ENCODE measurements at places on chromosomes 7 and 10.
A peak's percentile ranks its signal among the peaks of the same experiment; 100 is the strongest.

DNA sequence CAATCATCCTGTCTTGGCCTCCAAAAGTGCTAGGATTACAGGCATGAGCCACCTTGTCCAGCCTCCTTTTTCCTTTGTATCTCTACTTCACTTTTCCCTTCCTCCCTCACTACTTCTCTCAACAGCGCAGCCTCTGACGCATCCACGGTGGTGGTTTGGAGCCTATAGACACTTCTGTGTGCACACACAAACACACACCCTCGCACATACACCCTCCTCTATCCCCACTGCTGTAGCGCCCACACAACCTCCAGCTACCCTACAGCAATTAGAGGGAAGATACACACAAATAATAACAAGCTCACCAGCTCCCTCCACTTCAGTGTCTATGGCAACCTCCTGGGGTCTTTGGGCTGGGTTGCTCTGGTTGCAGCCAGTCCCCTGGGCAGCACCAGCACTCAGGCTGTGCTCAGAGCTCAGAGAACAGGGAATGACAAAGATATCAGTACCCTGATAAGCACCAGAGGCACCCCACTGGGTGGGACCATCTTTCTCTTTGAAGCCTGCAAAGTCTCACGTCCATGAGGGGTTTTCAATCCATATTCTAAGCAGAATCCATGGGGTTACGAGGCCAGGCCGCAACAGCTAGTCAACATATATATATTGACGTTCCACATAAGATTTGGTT is 3.3 kb upstream of the CAMK2G start:
- DNase-seq, result no peak

GRCh38 chr7:156998988-156999957 is 11.2 kb downstream of the MNX1 start:
- DNase-seq, result no peak

DNA sequence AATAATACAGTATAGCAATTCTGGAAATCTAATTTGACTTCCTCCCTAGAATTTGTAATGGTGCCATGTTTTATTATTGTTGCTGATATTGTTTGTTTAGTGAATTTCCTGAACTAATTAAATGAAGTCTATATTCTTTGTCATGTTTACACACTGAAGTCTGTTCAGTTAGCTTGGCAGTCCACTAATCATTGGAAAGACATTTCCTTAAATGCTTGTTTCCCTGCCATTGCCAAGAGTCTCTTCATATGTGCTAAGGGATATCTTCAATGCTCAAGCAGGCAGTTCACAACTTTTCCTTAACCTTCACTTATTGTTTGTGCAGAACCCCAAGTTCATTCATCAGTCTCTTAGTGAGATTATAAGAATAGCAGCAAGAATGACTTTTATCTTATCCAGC is 755.3 kb downstream of the INHBA start:
- DNase-seq, result no peak

DNA sequence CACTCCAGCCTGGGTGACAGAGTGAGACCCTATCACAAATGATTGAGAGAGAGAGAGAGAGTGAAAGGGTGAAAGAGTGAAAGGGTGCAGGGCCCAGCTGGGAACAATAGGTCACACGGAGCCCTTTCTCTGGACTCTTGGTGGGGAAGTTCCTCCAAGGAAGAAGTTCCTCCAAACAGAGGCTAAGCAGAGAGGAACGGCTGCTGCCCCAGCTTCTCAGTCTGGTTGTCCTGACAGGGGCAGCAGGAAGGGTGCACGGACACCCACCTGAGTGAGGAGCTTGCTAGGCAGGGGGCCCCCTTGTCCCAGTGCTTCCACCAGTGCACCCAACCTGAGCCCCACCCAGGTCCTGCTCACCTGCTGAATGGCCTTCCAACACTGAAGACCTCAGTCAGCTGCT is 38.8 kb upstream of the MYL10 start:
- DNase-seq, result no peak

- no peak for DNase-seq
These were observed 123.0 kb upstream of the SFMBT2 start for GRCh38 chr10:7533657-7534479.

- no peak for DNase-seq
These were observed 176.4 kb upstream of the SMIM30 start for GRCh38 chr7:113294750-113295149.

GRCh38 chr10:116408719-116409118 is 18.9 kb upstream of the PNLIPRP3 start:
- no peak for DNase-seq

DNA sequence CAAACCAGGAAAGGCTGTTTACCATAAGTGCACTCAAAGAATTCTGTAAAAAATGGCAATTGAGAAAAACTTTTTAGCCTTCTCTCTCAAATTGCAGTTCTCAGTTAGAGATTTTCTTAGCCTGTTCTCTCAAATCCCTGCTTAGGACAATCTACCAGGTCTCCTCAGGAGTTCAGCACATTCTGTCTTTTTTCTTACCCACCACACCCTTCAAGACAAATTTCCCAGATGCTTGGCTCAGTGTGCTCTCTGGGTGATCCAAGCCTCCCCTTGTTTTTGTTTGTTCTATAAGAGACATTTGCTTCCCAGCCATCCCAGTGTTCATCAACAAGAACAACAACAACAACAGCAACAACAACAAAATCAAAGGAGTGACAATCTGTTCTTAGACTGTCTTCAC is 87.3 kb downstream of the MACC1 start:
- DNase-seq, result no peak

DNA sequence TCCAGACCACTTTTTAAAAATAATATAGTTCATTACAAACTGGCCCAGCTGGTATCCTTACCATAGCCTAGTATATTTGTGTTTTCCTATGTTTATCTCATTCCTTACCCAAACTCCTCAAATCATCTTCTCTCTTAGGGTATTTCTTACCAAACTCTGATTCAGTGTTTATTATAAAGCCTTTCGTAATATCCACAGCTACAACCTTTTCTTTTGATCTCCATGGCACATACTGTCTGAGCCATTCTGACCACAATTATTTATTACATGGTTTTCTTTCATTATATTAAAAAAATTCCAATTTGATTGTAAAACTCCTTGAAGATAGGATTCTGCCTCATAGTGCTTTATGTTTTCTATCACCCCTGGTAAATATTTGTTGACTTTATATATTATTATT is 94.2 kb downstream of the LRMDA start:
- no peak for DNase-seq

DNA sequence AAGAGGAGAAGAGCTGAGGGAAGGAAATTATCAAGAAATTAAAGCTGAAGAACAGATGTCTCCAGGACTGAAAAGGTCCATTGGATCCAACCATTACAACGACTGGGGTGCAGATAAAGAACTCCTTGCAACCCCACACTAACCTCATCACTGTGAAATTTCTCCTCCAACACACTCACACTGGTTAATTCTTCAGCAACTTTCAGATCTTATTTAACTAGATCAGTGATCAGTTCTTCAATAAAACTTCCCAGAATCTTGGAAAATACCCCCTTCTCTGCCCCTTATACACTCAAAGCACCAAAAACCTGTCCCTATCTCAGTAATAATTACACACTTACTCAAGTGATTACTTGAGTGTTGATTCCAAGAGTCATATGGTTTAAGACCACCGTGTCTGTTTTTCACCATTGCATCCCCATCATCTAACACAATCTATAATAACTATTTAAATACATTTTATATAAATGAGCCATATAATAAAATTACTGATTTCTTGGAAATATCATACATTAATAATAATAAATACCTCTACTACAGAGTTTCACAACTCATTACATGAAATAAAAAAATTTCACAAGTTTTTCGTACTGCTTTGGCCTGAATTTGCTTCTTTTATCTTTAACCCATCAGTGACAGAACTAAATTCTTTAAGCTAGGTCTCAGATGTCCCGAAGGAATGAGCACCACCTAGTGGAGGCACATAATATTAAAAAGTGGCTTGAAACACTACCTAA is 123.7 kb downstream of the MPP7 start:
- peak; percentile 75 for DNase-seq

DNA sequence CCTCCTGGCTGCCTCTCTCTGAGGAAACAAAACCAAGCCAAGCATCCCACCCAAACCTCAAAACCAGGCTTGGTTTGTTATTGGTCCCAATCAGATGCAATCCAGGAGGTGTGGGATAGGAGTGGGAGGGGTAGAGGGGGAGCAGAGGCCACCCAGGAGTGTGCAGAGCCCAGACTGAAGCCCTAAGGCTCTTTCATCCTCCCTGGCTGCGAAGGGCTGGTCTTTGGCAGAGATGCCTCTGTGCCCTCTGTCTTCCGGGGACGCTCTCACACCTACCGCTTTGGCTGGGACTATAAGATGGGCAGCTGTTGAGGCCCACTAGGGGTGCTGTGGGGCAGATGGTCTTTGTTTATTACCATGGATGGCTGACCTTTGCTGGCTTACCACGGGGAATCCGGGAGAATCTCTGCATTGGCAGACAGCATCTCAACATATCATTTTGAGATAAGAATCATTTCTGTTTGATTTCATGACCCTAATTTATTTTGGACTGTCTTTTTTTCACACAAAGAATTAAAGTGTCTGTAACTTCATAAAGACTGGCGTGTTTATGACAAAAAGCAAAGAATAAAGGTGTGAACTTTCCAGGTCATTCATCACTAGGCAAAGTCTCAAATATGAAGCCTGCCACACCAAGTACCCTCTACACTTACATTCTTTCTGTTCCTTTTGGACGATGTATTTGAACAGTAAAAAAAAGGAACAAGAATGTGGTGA is 6.5 kb upstream of the DENND2A start:
- peak; percentile 38 for DNase-seq

DNA sequence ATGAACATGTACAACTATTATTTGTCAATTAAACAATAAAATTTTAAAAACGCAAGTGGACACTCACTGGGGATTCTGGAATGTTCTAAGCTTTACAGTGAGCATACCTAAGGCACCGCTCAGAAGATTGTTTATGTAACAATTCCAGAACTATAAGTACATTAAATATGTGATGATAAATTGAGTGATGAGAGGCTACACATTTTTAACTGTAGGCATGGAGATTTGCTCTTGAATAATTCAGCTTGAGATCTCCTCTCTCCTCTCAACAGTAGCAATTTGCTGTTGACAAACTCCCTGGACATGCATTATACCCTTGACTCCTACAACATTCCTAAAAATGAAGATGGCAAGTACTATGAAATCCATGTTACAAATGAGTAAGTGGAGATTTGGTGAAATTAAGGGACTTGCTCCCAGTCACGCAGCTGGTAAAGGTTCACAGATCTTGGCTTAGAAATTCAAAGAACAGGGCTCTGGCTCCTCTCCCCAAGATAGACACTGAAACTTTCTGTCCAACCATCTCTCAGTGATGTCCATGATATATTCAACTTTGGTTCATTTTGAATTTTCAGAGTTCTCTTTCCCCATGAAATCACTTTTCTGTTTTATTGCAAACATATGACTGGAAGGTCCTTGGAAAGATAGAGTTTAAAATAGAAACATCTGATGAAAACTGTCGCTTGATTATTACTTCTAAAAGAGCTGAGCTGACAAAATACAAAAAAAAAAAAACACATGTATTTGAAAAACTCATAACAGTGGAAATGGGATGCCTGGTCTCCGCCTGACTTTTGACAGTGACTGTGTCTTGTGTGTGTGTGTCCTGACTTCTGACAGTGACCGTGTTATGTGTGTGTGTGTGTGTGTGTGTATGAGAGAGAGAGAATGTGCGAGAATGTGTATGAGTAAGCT is 488.3 kb downstream of the TNS3 start:
- DNase-seq, result no peak

- no peak for DNase-seq
These were observed 33.3 kb upstream of the AP5Z1 start for GRCh38 chr7:4742051-4742573.

GRCh38 chr7:40530292-40530691 is 395.5 kb downstream of the SUGCT start:
- no peak for DNase-seq

DNA sequence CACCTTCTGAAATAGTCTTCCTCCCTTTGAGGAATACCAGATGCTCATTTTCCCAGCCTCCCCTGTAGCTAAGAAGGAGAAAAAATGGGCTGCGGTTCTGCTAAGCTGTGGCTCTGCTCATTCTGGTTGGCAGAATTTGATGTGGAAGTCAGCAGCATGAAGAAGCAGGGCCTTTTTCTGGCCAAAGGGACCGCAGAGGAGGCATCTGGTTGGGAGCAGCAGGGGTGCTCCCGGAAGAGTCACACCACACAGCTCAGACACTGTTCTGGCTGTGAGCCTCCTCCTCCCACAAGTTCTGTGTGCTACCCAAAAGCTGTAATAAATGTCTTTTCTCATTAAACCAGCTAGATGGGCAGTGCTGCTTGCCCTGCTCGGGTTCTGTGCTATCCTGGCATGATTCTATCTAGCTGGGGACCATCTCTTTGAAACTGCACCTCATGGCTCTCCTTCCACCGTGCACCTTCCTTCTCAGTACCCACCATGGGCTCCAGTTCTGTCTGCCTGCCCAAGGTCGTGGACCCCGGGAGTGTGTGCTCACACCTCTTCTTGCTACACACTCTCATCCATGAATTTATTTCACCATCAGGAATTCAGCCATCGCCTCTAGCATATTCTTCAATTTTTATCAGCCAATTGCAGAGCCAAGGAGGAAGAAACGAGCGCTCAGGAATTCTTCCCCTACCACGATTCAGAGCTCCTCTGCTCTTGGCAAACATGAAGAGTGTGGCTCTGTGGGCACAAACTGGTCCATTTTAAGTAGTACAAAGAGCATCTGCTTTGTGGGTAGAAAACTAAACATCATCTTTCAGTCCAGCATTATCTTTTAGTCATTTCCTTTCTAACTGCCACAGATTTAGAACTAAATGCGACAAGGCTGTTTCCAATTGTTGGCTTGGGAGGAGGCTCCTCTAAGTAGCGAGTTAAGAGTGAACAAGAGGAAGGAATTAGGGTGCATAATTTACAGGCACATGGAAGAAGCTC is 76.9 kb downstream of the FAM171A1 start:
- no peak for DNase-seq

- DNase-seq, result no peak
These were observed 8.6 kb downstream of the MEST start for GRCh38 chr7:130500463-130500862.

- DNase-seq, result no peak
These were observed 207.8 kb upstream of the FAM3C start for GRCh38 chr7:121603886-121604285.

- no peak for DNase-seq
These were observed 53.3 kb downstream of the SEMA3D start for GRCh38 chr7:85133560-85133959.

DNA sequence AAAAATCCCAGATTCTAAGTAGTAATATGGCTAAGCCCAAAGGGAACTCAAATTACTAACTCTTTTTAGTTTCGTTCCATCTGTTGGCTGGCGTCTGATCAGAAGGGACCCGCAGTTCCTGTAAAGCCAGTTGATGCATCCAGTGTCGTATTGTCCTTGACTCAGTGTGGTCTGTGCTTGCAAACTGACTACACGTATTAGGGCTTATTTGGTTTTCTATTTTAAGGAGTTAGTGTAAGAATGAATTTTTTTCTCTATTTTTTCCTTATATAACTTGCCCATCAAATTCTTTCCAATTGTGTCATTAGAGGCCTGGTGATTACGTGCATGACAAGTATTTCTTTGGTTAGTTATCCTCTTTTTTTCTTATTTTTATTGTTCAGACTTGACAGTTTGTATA is 9.7 kb downstream of the ABCA13 start:
- peak; percentile 27 for DNase-seq

Data from activated CD4-positive, alpha-beta T cell treated with anti-CD3 and anti-CD28 coated beads, Interleukin-2, Interleukin-6, amounts not matched to agents 100 ng/mL and 50 ng/mL, durations not matched to agents 16 hours and 8 hours (primary cell).